ENCODE measurements at places on chromosomes 5 and 9.

DNA sequence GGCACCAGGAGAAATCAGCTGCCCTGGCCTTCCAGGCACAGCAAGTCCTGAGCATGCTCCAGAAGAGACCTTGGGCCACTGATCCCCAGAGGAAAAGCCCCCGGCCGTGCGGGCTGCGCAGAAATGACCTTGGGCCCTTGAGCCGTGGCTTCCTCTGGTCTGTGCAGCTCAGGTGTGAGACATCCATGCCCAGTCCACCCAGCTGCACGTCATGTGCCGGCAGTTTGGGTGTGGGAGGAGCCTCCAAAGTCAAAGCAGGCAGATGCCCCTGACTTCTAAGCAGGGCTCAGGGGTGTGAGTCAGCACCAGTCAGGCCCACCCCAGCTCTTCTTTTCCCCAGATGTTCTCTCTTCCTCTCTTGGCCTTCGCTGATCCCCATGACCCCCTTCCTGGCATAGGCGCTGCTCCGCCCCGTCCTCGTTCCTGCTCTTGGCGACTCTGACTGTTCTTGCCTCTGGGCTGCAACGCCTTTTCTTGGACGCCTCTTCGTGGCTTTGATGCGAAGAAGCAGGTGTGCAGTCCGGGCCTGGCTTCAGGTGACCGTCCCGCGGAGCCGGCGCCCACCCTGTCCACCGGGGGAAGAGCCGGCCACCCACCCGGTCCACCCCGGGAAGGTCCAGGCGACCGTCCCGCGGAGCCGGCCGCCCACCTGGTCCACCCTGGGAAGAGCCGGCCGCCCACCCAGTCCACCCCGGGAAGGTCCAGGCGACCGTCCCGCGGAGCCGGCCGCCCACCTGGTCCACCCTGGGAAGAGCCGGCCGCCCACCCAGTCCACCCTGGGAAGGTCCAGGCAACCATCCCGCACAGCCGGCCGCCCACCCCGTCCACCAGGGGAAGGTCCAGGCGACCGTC, 5.9 kb upstream of the QSOX2 start:
- no peak for DNase-seq

DNA sequence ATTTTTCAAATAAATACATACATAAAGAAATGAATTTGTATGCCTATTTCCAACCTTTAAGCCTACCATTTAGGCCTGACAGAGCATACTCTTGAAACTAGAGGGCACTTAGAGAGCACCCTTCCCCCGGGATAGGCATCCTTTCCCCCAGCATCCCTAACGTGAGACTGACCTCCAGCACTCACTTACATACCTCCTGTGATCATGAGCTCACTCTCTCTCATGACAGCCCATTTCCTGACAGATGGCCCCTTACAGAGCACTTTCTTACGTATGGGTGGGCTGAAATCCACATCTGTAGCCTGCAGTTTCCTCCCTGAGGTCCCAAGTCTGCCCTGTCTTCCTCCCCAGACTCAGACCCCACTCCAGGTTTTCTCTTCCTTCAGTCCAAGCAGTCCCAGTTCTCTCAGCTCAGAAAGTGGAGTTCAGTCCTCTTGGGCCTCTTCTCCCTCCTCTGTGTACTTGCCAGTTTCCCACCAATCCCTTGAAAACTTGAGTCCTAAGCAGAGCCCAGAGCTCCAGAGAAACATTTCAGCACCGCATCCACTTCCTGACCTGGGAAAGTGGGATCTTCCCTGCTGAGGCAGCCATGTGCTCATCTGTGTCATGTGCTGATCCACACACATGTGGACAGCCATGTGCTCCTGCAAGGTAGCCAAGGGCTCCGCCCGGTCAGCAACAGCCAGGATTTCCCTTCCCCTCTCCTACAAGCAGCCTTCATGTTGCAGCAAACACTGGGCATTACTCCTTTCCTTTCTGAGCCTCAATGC, 2.2 kb upstream of the CDX1 start:
- no peak for DNase-seq

DNA sequence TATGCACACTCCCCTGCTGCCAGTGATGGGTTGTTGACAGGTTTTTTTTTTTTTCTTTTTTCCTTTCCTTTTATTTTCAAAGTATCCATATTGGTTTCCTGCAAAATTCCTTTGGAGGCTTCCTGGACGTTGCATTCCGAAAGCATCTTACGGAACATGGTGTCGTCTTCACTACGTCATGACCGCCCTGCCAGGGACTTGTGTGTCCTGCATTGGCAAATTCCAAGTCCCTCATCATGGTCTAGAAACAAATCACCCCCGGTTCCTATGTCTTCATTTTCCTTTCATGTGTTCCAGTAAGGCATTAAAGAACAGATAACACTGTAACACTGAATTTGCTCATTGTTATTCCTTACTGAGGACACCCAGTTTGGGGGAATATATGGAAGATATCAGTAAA, 35.0 kb upstream of the ADAMTSL1 start:
- DNase-seq = no peak

GRCh38 chr5:111453747-111454146, 58.6 kb downstream of the STARD4 start:
- DNase-seq = no peak

DNA sequence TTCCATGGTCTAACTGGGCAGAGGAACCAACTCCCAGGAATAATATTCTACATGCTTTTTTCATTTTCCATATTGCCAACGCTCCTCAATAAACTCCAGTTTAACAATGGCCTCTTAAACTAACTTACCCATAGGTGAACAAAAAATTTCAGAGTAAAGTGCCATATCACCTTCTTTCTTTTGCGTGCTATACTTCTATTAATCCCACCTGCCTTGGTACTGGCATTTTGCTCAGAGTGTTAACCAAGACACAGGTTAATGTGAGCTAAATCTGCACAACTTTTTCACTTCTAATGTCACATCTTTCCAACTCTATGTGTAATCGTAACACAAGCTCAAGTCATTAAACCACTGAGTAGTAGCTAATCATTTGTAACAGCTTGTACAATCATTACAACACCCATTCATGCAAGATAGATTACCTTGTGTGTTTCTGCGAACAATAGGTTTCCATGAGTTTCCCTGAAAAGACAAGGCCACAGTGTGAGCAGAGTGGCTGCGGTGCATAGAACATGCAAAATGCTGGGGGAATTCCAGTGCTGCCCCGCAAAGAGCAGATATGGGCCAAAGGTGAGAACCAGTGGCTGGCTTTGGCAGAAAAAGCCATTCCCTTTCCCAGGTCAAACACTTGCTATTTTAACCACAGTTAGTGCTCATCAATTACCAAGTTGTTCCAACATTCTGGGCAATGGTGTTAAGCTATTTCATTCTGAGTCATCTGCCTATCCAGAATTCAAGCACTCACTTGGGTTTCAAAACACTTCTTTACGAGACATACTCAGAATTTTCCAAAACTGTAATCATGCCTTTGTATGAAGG, 42.8 kb downstream of the TIMD4 start:
- DNase-seq = no peak

- DNase-seq = peak; percentile 59
These were observed 647.7 kb upstream of the WWC1 start for GRCh38 chr5:167643631-167644280.

DNA sequence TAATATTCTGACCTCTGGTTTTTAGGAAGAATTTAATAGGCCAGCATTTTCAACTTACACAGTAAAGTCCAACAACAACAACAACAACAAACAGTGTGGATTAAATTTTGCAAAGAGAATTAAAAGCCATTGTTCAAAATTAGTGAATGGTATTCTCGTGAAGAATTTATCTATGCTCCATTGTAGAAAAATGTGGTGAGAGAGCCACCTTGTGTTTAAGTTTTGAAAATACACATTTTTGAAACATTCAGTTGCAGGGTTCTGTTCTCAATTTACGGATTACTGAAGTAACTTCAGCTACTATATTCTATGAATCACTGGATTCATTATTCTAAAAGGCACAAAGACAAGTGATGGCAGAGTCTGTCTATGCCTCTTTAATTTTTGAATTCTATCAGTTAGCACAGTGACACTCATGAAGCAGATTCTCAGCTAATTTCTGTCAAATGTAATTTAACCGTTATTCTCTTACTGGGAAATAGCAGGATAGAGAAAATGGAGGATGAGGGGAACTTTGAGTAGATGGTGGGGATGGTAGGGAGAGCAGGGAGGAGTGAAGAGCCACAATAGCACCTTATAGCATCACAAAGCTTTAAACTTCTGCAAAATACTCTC, 11.0 kb downstream of the CCDC152 start:
- DNase-seq = peak; percentile 30

DNA sequence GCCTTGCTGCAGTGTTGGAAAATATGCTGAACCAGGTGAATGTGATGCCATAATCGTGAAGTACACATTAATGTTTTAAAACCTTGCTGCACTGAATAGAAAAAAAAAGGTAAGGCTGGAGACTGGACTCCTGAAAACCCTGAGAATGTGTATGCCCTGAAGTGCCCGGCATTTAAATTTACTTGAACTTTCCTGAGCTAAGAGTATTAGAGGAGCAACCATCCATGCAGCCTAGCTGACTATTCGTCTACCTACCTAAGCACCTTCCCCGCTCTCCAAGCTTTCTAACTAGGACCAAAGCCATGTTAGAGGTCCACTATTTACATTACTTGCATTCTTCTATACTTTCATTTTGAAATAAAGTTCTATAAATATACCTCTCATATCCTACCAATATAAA, 1.4 kb downstream of the GABRG2 start:
- no peak for DNase-seq

DNA sequence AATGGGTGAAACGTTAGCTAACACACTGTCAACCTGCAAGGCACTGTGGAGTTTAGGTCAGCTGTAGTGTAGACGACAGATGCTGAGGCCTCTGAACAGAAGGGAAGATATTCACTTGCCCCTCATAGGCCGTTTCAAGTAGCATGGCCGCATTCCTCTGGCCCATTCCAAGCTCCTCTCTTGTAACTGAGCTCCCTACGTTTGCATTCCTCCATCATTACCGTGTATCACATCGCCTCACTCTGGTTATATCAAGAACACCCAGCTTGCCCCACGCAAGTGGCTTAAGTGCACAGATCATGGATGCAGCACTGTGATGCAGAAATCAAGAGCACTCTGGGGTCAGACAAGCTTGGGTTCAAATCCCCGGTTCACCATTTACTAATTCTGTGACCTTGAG, 43.3 kb downstream of the PRELID2 start:
- DNase-seq = no peak

DNA sequence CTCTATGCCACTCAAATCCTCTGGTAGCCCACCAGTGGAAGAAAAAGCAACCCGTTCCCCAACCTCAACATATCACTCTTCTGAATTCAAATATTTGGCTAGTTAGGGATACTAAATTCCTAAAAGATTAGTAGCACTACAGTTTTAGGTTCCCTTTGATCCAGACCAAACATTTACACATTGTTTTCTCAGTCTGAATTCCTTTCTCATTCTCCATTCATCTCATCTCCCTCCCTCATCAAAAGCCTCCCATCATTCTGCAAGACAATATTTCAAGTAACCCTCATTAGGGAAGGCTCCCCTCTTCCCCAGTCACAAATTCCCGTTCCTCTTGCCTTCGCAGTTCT, 26.3 kb downstream of the ADAM19 start:
- no peak for DNase-seq

DNA sequence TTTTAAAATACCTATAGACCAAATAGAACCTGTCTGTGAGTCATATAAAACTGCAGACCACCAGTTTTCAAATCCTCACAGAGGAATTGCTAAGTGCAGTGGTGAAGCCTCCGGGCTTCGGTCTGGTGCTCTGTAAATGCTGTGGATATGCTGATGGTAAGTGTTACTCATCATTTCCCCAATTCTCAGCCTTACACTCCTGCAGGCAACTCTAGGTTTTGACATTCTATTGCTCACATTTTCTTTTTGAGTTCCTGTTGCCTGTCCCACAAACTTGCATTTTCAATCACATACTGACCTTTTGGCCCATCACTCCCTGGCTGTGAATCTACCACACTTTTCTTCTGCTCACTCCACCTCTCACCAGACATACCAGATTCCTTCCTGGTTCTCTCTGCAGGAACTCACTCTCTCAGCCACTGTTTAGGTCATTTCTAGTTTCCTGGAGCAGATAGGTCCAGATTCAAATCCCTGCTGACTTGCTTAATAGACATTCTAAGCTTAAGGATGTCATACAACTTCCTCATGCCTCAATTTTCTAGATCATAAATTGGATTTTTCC, 192.9 kb downstream of the RAB3C start:
- no peak for DNase-seq

DNA sequence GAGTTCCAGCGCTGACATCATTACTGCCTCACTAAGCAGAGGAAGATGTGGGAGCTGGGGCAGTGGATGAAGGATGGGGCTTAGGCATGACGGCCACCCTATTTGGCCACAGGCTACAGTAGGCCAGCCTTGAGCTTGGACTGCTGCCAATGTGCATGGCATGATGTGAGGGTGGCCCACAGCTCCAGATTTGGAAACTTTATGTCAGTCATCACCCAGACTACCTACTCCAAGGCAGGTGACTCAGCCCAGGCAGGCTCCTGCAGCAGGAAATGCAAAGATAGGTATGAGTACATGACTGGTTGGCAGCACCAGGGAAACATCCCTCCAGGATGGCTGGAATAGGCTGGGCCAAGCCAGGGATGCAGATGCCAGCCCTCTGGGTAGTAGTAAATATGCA, 303.6 kb downstream of the SPOCK1 start:
- peak; percentile 92 for DNase-seq

- DNase-seq = no peak
These were observed 351.5 kb upstream of the KLF4 start for GRCh38 chr9:107841076-107841475.

DNA sequence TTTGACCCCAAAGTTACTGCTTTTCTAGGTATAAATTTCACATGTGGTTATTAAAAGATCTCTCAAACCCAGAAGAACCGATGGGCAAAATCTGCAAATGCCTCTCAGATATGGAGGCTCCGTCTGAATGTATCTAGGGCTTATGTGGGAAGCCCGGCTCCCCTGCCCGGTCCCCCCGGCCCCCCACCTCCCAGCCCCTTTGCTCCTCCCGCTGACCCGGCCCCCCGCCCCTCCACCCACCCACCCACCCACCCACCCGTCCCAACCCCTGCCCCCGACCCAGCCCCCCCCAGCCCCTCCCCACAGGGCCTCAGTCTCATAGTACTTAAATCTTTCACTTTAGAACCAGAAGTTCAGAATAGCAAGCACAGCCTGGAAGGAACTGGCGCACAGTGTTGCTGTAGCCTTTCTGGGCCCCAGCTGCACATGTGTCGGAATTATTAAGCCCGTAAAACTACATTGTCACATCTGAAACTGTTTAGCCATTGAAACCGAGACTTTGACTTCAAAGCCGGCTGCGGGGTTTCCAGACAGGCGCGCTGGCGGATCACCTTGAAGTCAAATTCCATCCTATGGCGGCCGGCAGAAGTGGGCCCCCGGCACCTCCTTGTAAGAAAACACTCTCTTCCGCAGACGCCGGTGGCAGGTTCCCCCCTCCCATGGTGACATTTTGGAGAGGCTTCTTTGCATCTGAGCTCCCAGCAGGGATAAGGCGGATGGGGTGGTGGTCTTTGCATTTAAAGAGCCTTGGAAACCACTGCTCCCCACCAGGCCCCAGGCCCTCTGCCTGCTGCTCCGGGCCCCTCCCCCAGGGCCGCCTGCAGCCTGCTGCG, 12.8 kb downstream of the NKD2 start:
- DNase-seq = no peak

Data from RWPE1 (cell line).